NCI-H460 (cell line): ENCODE measurements at places on chromosomes 11 and 22. TPM values are rescaled to one million over a fixed set of nuclear protein-coding genes. Genes with fewer than 3 reads are reported as not detected.
A peak's percentile ranks its signal among the peaks of the same experiment; 100 is the strongest.

DNA sequence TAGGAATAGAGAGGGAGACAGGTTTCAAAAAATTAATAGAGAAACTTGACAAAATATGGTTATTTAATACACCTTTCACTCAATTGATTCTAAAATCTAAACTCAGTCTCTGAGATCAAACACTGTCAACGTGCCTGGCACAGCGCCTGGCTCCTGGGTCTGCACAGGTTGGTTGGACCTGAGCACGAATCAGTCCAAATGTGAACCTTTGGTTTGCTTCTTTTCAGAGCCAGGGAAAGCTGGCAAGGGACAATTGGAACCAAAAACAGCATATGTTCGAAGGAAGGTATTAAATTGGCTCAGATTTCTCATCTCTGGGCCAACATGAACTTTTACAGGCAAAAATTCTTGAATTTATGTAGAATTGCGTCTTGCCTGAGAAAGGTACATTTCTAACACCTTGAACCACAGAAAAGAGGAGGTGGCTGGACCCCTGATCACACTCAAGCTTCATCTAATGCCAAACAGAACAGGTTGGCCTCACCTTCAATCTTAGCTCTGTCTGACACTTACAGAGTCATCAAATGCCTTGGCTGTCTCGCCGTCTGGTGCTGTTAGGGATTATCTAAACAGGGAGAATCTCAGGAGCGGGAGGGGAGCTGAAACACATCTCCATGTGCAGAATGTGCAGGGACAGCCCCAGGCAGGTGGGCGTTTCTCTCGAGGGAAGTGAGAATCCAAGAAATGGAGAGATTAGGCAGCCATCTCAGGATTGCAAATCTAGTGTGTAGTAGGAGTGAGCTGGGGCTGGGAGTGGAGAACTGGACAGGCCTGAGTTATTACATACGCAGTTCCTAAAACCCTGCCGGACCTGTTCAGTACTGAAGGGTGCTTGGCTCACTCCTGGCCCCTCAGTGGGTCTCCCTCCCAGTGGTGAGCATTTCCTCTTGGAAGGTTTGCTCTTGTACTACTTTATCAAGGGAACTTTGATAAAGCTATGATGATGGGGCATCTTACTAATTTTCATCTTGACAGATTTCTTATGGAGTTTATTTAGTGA, 442.2 kb upstream of the B3GAT1 start:
- DNase-seq: no peak

DNA sequence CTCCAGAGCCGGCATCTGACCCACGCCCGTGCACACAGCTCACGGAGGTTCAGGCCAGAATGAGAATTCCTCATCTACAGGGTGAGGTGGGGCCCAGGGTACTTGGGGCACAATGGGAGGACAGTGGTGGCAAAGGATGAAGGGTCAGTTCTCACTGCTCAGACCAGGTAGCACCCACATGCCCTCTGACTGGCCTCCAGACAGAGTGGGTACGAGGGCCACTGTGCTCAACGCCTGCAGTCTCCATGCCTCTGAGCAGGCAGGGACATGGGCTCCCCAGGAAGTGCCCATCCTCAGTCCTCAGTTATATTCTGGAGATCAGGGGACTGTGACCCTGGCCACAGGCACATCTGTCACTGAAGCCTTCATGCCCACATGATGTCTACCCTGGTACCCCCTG, 13.0 kb upstream of the CDC42BPG start:
- DNase-seq: no peak

OSM gene
- total RNA-seq: 4.8 and 6.1 TPM in 2 replicates

- no peak for DNase-seq
Measured at GRCh38 chr11:16854979-16855378, 116.5 kb downstream of the C11orf58 start.

MEI1 gene
- total RNA-seq: 0.43 and 0.50 TPM in 2 replicates

- peak; percentile 11 for DNase-seq
Measured at GRCh38 chr11:77779935-77780334, 40.6 kb downstream of the RSF1 start.

SIPA1 gene
- 6.0 and 9.5 TPM in 2 replicates for total RNA-seq

DNA sequence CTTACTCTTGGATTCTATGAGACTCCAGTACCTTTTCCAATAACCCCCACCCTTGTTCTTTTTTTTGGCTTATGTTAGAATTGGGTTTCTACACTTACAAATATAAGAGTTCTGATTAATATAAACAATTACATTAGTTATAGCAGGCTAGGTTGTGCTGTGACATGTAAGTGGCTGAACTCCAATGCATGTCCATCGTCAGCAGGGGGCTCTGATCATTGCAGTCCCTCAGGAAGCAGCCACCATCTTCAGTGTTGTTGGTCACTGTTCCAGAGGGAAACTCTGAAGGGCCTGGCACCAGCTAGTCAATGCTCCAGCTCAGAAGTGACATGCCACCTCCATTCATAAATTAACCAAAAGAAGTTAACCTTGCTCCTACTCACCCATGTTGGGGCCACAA, 5.6 kb downstream of the LIPT2 start:
- DNase-seq: no peak

LRRC32 gene
- total RNA-seq: 0.05 TPM in 1 of 2 replicates, not detected in the other

FGF19 gene
- total RNA-seq: 0.12 and 0.17 TPM in 2 replicates

LARGE1 gene
- 1.6 and 2.9 TPM in 2 replicates for total RNA-seq
